ENCODE measurements at places on chromosomes 5 and 9. TPM values are rescaled to one million over a fixed set of nuclear protein-coding genes. Genes with fewer than 3 reads are reported as not detected.
A peak's percentile ranks its signal among the peaks of the same experiment; 100 is the strongest.

DNA sequence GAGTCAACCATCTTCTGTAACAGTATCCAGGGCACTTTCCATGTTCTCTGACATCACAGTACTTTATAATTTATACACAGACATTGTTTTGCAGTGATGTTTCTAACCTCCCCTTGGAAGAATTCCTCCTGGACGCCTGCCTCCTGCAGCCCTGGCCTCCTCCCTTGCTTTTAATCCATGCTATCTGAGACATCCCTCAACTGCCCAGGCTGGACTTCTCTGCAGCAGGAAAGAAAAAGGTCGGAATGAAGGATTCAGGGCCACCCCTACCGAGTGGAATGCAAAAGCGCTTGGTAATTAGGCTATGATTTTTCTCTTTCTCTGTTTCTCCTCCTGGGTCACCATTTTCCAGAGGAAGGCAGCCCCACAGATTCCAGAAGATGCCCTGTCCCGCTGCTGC lies 47.0 kb upstream of the SHC3 start:
- no peak for DNase-seq

DNA sequence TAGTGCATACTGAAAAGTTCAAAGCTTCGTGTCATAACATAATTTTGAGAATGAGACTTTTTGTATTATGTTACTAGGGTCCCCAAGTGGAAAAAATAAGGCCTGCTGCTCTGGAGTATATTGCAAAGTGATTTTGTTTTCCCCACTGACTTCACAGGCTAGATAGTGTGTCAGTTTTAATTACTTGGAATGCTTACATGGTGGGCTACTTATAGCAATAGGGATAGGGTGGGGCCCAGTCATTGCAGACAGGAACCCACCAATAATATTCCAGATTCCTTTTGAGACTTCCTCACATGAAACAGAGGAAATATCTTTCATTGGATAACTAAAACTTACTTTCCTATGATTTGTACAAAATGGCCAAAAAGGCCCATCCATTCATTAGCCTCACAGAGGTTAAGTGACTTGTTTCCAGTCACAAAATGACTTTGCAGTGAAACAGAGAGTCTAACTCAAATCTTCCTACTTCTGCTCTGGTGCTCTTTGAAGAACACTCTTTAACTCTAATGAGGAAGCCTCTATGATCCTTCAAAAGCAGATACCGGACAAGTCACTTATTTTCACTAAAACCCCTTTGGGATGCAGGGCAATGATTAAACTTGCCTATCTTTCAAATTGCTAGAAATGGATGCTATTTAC lies 16.2 kb upstream of the MEF2C start:
- no peak for DNase-seq

GRCh38 chr5:39441838-39442237 lies 17.1 kb upstream of the DAB2 start:
- DNase-seq = no peak

- DNase-seq = peak; percentile 87
These were observed 15.3 kb upstream of the NDST1 start for GRCh38 chr5:150492621-150493020.

DNA sequence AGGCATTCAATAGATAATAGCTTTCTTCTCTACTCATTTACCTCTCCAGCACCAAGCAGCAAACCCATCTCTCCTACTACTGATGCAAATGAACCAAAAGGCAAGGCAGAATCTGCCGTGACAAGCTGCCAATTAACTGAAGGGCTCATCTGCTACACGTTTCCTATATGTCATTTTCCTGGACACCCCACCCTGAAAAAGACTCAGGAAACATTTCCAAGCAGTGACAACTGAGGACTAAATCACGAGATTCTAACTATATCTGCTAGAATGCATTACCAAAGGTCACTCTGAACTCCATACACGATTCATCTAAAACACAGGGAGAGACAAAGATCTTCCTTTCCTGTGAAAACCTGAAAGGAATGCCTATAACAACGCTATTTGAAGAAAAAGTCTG lies 12.9 kb downstream of the PLPP1 start:
- DNase-seq = no peak

GRCh38 chr9:134918646-134919045 lies 934 bp upstream of the FCN1 start:
- DNase-seq = no peak

DNA sequence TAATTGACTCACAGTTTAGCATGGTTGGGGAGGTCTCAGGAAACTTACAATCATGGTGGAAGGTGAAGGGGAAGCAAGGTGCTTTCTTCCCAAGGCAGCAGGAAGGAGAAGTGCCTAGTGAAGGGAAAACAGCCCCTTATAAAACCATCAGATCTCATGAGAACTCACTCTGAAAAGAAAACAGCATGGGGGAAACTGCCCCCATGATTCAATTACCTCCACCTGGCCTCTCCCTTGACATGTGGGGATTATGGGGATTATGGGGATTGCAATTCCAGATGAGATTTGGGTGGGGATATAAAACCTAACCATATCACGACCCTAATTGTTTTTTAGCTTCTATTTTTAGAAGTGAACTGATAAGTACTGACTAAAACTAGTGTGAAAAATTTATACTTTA lies 1377.5 kb upstream of the DMAC1 start:
- no peak for DNase-seq

The CCDC69 gene
- total RNA-seq = 0.27 TPM

The GLRA1 gene
- total RNA-seq = not detected

The CTSV gene
- 4.0 TPM for total RNA-seq

The MAMDC2 gene
- total RNA-seq = not detected
